ENCODE measurements at places on chromosomes 4 and X.

DNA sequence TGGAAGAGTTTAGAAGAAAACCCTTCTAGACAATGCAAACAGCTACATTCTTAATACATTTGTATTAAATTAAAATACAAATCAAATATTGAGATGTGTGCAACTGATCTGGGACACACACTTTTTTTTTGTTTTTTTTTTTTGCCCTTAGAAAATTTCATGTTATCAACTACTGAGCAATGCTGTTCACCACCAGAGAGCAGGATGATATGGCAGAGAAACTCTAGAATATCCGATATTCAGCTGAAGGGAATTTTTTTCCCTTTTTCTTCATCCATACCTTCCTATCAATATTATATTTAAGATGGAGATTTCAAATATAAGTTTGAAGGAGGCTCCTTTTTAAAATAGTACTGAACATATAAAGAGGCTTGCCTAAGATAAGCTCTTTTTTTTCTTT, 1.0 kb downstream of the NDST3 start:
- H3K27me3 ChIP-seq = peaks cover 41% of the 10 kb centered on the region
- no peaks in the 10 kb centered on the region for H3K4me1 ChIP-seq
- DNase-seq = no peak
- no peak overlapping the region for H3K27ac ChIP-seq

- H3K36me3 ChIP-seq = no peaks in the 10 kb centered on the region
- H3K4me3 ChIP-seq = no peak overlapping the region
- H3K27me3 ChIP-seq = no peaks in the 10 kb centered on the region
Observed at GRCh38 chr4:128572778-128573241, 236.7 kb upstream of the JADE1 start.

GRCh38 chr4:89300499-89300898, 7.1 kb downstream of the GPRIN3 start:
- no peaks in the 10 kb centered on the region for H3K36me3 ChIP-seq
- H3K27me3 ChIP-seq = no peaks in the 10 kb centered on the region
- no peak overlapping the region for H3K27ac ChIP-seq
- H3K4me3 ChIP-seq = no peak overlapping the region
- peaks cover 14% of the 10 kb centered on the region for H3K4me1 ChIP-seq

DNA sequence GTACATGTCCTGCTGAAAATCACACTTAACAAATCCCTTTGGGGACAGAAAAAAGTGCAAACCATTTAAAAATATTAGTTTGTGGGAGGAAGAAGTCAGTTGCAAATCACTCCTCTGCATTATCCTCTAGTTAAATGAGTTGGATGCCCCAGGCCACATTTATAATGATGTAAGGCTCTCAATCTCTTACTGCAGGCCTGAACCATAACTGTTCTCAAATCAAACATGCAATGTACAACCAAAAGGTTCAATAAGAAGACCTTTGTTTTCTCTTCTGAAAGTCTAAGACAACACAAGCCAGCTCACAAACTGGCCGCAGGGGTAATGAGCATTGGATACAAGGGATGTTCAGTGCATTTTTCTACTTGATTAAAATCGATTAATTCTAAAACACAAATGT, 39.7 kb downstream of the IGFBP7 start:
- no peak for DNase-seq
- no peaks in the 10 kb centered on the region for H3K27me3 ChIP-seq
- H3K4me1 ChIP-seq = peaks cover 28% of the 10 kb centered on the region
- no peak overlapping the region for H3K4me3 ChIP-seq
- no peaks in the 10 kb centered on the region for H3K36me3 ChIP-seq
- H3K27ac ChIP-seq = no peak overlapping the region

DNA sequence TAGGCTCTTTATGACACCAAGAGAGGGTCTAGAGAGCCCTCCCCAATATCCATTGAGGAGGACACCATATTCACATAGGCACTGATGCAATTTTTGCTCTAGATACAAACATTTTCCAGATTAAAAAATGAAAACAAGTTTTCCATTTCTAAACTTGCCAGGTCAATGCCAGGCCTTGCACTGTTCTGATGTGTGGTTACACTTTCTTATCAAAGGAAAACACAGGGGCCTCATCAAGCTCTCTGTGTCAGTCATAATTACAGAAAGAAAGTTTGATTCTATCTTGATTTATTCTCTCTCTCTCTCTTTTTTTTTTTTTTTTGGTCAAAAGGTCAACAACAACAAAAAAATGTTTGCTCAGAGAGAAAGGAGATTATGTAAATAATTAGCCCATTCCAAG, 80.2 kb upstream of the ACSL4 start:
- no peak for DNase-seq
- no peaks in the 10 kb centered on the region for H3K36me3 ChIP-seq
- H3K27ac ChIP-seq = no peak overlapping the region
- no peaks in the 10 kb centered on the region for H3K27me3 ChIP-seq

GRCh38 chr4:165609653-165610052, 230.8 kb downstream of the CPE start:
- no peaks in the 10 kb centered on the region for H3K27me3 ChIP-seq
- H3K36me3 ChIP-seq = no peaks in the 10 kb centered on the region
- H3K27ac ChIP-seq = no peak overlapping the region
- H3K4me3 ChIP-seq = no peak overlapping the region

All from GM23248 (cell line).